ENCODE measurements at places on chromosomes 2 and 18.

- DNase-seq, result no peak
These were observed 32.7 kb upstream of the HPCAL1 start for GRCh38 chr2:10269711-10270610.

GRCh38 chr2:28134262-28134812 lies 243.8 kb downstream of the BABAM2 start:
- DNase-seq, result no peak

GRCh38 chr18:50649821-50650220 lies 89.9 kb downstream of the MAPK4 start:
- no peak for DNase-seq

- DNase-seq, result peak; percentile 60
These were observed 108.3 kb downstream of the SMAD7 start for GRCh38 chr18:48842259-48843061.

- DNase-seq, result no peak
These were observed 19.1 kb upstream of the TEX51 start for GRCh38 chr2:126879348-126880298.

DNA sequence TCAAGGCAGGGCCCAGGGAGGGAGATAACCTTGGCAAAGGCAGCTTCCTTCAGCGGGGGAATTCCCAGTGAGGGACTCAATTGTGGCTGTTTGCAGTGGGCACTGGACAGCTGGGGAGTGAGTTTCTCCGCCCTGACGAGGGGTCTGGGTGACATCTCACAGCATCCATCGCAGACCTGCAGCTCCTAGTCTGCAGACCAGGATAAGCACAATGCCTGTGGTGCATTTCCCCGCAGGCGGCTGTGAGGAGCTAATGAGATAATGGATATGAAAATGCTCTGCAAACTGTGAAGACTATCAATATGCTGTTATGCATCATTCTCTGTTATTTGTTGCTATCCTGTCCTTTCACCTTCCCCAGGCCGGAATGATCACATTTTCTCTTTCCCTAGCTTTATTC lies 30.0 kb upstream of the CYP1B1 start:
- DNase-seq, result no peak

DNA sequence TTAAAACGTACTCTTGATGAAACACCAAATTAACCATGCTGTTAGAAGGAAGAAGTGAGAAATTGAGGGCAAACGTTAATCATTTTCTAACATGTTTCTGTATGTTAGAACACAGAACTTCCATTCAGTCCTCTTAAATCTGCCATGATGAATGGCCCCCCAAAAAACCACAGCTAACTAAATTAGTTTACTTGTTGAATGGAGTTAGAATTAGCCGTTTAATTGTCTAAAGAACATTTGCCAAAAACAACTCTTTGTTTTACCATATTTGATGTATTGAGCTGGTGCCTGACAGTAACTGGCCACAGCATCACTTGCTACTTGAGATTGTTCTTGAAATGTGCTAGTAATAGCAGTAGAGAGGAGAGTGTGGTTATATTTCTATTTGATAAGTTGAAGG lies 12.7 kb downstream of the CCNYL1 start:
- no peak for DNase-seq

DNA sequence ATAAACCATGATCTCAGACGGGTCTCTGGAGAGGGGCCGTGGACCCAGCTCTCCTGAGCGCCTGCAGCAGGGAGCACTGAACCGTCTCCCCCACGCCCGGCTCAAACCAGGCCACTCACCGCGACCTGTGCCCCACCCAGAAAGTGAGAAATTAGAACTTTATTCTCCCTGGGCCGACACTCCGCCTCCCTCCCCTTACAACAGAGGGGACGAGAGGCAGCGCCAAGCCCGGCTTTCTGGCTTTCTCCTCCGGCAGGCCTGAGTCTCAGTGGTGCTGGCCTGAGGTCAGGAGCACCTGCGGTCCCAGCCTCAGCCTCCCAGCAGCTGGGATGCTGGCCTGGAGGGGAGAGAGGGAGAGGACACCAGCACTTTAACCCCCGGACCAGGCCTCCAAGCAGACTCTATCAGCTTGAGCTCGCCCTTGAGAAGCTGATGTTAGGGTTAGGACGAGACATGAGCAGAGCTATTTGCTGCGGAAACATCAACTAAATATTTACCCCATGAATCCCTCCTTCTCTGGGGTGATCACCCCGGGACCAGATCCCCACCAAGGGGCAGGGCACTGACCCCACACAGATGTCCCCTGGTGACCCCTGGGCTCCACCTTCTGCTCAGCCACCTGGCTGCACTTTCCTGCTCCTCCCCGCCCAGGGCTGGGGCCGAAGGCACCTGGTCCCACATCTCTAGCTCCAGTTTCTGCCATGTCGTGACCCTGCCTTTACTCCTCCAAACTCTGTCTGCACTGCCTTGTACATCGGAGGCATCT lies 856.3 kb upstream of the SALL3 start:
- no peak for DNase-seq

DNA sequence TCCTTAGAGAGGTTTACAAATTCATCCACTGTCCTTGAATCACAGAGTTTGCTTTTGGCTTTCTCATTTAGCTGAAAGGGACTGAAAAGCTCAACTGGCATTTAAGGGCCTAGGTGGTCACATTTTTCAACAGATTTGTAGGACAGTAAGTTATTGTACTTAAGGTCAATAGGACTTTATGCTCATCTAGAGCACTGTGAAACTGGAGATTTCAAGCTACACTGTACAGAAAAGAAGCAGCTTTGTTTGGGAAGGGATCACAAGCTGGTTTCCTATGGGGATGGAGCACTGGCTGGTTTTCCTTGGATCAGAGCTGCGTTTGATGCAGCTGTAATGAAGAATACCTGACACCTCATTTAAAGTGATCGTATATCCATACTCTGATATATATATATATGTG lies 482.7 kb downstream of the FBXO15 start:
- DNase-seq, result no peak

DNA sequence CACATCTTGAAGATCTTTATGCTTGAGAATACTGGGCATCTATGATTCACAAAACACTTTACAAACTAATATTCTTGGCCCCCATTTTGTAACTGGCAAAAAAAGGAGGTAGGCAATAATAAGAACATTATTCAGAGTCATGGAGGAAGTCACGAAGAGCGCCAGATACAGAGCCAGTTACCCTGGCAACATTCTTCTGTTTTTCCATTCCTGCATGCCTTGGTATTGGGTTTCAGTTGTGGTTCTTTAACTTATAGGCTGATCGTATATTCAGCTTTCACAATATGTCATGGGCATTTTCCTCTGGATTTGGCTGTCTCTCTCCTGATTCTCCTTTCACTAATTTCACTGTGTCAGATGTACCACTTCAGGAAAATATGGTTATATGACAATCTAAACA lies 234.7 kb downstream of the HRH4 start:
- no peak for DNase-seq

GRCh38 chr2:186771850-186772463 lies 77.0 kb downstream of the ZSWIM2 start:
- no peak for DNase-seq

GRCh38 chr18:23422751-23423418 lies 30.2 kb upstream of the RIOK3 start:
- DNase-seq, result no peak

DNA sequence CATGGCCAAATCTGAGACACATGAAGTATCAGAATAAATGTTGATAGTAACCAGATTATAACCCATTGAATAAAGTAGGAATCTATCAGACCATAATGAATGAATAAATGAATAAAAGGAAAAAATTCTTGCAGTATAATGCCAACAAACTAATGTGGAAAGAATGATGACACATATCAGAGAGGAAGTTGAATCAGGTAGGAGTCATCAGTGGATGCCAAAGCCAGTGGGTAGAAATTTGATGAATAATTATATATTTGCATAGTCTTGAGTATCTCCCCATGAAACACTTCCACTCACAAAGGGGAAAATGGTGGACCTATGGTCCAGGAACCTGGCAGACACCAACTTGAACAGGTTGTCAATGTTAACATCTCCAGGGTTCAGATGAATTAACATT lies 68.6 kb downstream of the GALNT3 start:
- DNase-seq, result no peak

DNA sequence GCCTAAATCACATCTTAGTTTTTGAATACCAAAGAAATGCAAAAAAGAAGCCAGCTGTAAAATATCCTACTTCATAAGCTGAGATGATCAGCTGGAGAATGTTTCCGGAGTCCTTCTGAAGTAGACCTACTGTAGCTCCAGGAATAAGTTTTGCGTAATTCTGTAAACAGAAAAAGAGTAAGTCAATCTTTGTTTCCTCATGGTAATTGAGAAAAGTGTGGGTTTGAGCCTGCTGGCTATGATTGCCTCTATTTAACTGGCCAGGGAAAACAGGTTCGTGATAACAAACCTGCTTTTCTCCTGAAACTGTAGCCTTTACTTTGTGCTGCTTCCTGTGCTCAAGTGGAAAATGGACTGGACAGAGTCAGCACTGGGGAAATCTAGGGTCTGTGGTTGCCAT lies 58.2 kb downstream of the ITGB6 start:
- DNase-seq, result no peak

DNA sequence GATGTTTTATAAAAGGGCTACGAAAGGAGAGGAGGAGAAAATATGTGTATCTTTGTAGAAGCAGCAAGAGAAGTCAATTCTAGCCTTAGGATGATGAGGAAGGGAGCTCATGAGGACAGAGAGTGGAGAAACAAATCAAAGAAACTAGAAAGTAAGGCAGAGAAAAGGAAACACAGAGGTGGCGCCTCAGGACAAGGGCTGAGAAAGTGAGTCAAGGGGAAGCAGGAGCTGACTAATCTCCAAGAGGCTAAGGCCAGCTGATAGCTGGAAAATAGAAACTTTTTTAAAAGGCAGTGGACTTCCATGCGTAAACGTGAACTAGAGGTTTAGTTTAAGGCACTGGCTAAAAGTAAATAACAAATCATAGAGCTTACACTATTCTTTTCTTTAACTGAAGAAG lies 173.3 kb downstream of the ANKRD44 start:
- no peak for DNase-seq

GRCh38 chr2:65212115-65212514 lies 15.5 kb upstream of the ACTR2 start:
- no peak for DNase-seq

GRCh38 chr2:67965246-67965645 lies 97.6 kb downstream of the C1D start:
- no peak for DNase-seq

- no peak for DNase-seq
These were observed 8.8 kb upstream of the CRACDL start for GRCh38 chr2:98944775-98945174.

GRCh38 chr2:1366546-1367134 lies 46.6 kb upstream of the TPO start:
- DNase-seq, result peak; percentile 38

DNA sequence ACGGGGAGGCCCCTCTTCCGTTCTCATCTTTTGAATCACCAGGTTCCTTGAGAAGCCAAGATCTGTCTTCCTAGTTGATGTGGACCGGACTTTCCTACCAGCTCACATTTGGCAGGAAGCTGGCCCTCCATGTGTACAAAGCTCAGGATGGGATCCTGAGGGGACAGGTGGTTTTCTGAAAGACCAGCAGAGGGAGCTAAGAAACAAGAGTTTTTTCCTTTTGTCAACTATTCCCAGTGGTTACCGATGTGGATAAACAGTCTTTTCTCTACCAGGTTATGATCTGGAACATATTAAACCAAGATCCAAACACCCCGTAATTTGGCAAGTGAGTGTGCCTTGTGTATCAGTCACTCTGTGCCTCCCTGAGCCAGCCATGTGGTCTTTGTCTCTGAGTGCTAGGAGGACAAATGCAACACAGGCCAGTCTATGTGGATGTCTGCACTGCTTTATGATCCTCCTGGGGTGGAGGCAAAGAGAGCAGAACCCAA lies 25.1 kb upstream of the ARHGAP25 start:
- DNase-seq, result peak; percentile 39

DNA sequence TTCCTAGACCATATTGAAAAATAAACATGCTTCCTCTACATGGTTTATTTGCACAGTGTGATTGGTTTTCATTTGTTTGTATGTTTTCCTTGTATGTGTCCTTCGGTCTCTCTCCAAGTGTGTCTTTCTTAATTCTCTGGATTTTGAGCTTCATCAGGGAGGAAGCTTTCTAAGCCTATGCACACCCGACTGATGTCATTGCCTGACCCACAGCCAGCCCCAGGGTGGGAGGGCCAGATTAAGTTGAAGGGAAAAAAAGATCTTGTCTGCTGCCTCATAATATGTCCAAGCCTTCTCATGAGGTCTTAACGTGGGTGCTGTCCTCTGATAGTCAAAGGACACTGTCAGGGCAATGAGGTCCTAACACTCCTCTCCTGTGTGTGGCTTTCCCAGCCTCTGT lies 115.2 kb downstream of the MARCHF4 start:
- DNase-seq, result no peak

- DNase-seq, result no peak
These were observed 185.0 kb upstream of the PID1 start for GRCh38 chr2:229456091-229456490.

- DNase-seq, result no peak
These were observed 575.3 kb upstream of the RAB6C start for GRCh38 chr2:129404000-129404685.

DNA sequence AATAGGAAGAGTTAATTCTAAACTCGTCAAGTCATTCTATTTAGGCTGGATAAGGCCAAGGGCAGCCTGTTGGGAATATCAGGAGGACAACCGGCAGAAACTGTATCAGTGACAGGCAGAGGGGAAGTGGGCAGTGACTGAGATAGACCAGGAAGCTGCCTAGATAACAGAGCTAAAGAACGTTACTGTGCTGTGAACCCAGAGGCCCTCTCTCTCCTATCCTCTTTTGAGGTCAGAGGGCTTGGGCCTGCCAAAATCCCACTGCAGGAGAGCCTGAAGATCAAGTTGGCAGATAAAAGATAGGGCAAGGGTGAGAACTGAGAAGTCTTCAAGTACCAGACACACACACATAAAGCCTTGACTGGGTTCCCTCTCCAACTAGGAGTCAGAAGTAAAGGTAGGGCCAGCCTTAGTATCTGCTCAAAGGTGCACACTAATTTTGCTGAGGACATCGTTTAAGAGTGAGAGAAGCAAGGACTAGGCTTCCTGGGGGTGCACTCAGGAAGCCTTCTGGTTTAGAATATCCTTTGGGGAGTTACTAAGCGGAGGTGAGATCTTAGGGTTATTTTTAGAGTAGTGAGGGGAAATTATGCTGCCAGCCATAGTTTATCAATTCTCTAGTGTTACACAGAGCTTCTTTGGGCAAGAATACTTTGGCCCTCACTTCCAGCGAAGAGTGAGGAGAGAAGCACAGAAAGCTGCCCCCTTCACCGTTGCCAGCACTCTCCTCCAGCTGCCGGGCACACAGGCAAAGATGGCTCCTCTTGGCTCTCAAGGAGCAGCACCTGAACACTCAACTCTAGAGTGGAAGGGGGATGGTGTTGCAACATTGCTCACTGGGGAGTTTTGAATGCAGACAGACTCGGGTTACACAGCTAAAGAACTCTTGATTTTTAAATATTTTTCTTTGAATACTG lies 9.8 kb downstream of the CAVIN2 start:
- no peak for DNase-seq

DNA sequence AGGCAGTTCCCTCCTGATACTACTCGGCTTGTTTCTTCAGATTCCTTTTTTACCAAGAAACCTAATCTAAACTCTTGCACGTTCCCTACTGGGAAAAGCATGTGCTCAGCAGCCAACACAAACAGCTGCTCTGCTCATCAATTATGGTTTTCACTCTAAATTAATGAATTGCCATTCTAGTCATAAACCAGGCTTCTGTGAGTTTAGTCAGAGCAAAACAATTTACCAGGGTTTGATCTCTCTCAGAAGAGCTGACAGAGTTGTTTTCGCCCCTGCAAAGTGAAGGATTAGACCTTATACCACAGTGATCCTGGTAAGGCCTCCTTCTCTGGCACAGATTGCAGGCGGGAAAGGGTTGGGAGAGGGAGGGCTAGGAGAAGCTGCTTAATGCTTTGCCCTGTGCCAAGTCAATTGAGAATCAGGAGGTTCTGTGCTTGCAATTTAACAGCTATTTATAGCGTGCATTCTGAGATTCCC lies 57.2 kb downstream of the REEP1 start:
- no peak for DNase-seq

GRCh38 chr2:112476434-112476833 lies 5.5 kb upstream of the TTL start:
- DNase-seq, result no peak

Data from CD4-positive, alpha-beta T cell treated with Interleukin-6 for 4 hours (primary cell).